ENCODE measurements at places on chromosomes 5 and 9.

- DNase-seq = no peak
These were observed 11.9 kb downstream of the BASP1 start for GRCh38 chr5:17229313-17229712.

DNA sequence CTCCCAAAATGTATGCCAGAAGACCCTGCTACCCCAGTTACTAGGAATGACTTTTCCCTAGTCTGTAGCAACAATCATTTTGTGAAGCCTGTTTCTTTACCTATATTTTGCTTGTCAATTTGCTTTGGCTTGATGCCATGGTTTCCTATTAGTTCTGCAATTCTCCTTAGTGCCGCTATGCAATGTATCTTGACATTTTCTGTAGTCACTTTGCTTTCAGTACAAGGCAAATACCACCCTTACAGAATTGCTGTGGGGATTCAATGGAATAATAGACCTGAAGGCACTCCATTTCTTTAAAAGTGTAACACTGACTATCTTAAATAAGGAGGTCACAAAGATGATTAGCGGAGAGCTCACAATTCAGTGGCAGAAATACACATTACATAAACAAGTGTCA lies 291.1 kb downstream of the NR2F1-AS1 start:
- DNase-seq = no peak

DNA sequence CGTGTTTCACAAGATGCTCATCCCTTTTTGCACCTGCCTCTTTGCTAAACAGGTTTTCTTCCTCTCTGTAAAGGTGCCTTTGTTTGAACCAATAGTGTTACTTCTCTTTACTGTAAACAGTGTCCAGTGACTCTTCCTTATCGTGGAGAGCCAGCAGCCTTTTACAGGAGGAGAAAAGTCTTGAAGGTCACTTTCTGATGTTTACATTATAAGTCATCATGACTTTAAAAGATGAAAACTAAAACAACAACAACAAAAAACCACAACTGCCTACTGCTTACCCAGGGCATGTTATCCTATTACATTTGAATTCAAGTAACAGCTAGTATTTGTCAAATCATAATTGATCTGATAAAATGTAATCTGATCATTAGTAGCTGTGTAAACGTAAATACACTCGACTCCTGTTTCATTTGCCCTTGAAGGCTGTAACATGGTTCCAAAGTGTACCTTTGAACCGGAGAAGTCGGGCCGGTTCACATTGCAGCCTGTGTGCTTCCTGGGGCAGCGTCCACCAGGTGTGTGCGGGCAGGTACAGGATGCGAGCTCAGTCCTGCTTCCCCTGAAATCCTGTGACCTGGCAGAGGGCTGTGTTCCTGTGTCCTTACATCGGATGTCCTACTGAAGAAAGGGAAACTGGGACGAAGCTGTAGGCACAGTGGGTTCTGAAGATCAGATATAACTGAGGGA lies 118.1 kb downstream of the C9orf152 start:
- no peak for DNase-seq

GRCh38 chr9:71271602-71272001 lies 150.2 kb upstream of the TRPM3 start:
- no peak for DNase-seq

DNA sequence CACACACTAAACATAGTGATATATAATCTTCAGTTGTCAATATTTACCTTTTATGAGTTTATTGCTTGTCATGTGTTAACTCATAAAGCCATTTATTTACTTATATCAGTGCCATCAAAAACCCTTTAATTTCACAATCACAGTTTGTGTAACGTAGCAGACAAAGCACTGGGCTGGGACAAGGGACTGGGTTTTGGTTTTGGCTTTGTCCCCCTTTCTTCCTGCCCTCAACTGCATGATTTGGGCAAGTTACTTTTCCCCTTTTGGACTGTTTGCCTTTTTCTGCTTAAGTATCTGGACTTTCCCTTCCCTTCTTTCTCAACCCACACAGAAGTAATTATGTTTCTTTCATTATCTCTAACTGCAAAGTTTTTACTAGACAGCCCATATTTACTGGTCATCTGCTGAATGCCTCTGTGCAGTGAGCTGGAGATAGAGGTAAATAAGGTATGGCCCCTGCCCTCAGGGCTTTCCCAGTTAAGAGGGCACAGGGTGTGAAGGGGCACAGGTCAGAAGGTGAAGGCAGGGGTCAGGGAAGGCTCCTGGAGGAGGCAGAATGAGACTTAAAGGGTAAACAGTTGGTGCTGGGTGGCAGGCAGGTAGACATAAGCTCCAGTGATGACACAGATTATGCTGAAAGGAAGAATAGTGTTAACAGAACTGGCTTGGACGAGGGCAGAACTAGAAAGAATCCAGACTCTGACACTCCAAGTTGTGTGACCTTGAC lies 14.8 kb upstream of the NR3C1 start:
- DNase-seq = no peak

DNA sequence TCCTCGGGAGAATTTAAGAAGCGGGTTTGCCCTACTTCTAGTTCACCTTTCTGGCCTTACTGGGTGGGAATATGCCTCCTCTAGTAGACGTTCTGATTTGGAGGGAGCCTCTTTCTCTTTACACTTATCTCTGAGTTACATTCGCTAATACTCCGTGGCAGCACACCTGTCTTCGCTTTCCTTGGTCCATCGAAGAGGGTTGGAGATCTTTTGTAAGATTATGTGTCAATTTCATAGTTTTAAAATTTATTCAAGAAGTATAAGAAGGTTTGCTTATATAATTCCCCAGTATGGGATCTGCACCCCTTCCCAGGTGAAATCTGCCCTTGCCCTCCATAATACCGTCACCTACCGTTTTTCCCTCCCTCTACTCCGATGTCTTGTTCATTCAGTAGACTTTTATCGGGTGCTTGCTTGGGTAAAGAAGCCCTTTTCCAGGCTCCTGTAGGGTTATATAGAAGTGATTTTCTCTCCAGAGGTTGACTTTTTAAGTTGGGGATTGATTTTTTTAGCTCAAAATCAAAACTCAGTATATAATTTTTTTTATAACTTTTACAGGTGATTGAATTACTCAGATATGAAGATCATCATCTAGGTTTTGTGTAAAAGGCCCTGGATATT lies 1.1 kb downstream of the GPBP1 start:
- no peak for DNase-seq

GRCh38 chr9:3857673-3858072 lies 331.9 kb upstream of the RFX3 start:
- no peak for DNase-seq

DNA sequence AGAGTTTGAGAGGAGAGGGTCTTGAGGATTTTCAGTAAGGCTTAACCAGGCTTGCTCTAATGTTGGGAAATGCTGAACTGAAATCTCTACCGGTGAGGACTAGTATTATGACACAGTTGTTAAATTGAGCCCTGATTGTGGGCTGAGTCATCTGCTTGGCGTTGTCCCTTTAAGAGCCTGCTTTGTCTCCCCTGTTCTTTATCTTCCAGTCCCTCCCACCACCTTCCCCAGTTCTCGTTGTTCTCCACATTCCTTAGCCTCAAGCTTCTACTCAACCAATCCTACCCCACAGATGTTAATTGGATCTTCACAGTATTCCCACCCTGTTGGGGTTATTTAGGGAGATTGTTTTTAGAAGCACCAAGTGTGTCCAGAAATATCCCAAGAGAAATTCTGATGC lies 57.6 kb downstream of the ANKRD55 start:
- DNase-seq = no peak

- DNase-seq = no peak
These were observed 167.1 kb downstream of the NIPBL start for GRCh38 chr5:37043693-37044092.

DNA sequence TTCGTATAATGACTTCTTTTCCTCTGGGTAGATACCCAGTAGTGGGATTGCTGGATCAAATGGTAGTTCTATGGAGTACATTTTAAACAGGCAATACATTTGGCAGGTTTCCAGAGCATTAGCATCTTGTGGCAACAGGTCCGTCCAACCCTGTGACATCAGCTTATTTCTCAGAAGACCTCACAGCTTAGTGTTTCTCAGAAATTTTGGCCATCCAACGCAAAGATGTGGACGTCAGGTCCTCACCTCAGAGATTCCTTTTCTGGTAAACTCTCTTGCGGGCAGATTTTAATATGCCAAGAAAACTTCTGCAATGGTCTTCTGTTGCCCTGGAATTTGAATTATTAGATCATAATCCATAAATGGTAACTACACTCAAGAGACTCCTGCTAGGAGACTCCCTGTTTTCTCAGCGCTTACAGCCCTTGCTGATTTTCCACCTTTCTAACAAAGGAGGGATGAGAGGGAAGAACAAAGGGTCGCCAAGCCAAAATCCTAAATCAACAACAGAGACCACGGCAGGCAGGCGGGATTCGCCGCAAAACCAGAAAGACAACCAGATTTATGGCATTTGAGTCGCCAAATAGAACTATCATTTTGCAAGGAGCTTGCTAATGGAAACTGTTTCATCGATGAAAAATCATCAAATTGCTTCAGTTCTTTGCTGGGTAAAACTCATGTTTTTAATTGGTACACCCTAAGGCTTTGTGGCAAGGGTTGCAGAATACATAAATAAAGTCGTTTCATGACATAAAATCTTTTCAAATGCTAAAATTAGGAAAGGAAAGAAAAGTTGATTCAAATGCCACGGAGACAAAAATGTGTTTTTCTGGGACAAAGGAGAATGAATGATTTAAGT lies 34.1 kb upstream of the PLPP1 start:
- DNase-seq = no peak

DNA sequence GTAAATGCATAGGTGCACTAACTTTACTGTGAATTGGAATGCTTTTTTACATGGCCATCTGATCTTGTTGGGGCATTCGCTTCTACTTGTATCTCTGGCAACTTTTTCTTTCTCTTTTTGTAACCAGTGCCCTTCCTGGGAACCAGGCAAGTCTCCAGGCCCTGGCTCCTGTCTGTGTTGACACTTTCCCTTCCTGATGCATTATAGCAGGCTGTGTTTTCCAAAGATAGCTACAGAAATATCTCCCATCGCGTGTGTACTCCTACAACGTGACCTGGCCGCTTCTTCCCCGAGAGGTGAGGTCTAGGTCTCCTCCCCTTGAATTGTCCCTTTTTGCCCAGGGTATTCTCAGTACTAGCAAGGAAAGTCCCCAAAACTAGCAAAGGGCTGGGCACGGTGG lies 81.1 kb upstream of the SPIN1 start:
- no peak for DNase-seq

DNA sequence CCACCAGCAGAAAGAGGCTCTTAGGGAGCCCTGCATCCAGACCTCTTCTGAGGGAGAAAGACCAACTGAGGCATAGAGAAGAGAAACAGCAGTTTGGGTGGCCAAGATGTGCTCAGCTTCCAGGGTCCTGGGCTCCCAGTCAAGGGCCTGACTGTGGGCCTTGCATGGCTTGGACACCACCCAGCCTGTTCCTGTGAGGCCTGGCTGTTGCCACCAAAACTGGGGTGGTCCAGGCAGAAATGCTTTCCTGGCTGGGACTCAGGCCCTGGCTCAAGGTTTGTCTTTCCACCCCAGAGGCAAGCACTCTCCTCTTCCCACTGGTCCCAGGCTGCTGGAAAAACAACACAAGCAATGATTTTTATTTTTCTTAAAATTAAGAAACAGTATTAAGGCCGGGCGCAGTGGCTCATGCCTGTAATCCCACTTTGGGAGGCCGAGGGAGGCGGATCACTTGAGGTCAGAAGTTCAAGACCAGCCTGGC lies 13.3 kb downstream of the MYOZ3 start:
- peak; percentile 37 for DNase-seq

DNA sequence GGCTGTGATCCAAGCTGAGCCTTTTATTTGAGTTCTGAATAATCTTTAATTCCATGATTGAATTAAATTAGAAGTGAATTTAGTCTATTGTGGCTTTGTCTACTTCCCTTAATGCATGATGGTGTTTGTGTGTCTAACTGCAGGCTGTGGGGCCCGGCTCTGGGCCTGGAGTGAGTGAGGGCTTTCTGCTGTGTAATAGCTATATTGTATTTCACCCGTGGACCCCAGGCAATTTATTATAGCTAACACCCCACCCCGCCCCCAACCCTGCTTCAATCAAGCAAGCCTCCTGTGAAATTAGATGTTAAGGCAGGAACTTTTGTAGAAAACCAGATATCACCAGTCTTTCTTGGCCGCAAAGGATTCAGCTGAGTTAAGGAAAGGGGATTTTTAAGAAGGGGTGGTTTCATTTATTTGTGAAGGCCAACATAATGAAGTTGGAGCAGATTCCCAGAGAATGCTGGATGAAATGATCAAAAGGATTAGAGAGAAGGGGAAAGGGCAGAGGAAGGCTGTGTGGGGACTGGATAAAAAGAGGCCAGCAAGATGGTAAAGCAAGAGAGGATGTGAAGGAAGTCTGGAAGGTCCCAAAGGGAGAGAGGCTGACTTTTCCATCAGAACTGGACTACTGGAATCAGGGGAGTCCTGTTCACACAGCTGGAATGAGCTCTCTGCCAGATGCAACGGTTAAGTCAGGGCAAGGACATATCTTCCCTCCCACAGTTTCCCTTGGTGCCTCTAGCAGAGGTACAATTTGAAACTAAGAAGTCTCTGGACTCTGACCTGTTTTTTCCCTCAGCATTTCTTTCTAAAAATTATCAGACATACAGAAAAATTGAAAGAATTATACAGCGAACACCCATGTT lies 125.3 kb upstream of the SAP30L start:
- DNase-seq = no peak

GRCh38 chr5:76716456-76717157 lies 681 bp downstream of the F2R start:
- no peak for DNase-seq

Data from head of caudate nucleus (tissue), 42 donors.